ENCODE measurements at places on chromosomes 4 and X.

- no peak for DNase-seq
Measured at GRCh38 chr4:48067536-48067935, 51.0 kb downstream of the NIPAL1 start.

- no peak for DNase-seq
Measured at GRCh38 chr4:143189528-143189927, 4.8 kb downstream of the USP38 start.

GRCh38 chr4:17008834-17009345 is 110.4 kb upstream of the LDB2 start:
- DNase-seq, result no peak

DNA sequence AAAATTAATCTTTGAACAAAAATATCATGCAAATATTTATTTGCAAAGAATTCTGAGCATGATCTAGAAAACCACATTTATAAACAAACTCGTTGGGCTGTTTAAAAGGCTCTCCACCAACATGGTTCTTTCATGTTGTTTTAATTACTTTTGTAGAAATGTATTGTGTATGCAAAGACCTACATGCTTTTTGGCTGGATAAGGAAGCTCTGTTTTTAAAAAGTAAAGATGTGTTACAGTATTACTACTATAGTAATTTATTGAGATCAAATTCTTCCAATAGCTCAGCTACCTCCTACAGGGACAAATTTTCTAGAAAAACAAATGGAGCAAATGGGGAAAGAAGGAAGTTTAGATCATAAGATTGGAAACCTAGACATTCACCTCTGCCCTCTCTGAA is 177.5 kb upstream of the TTC29 start:
- no peak for DNase-seq

DNA sequence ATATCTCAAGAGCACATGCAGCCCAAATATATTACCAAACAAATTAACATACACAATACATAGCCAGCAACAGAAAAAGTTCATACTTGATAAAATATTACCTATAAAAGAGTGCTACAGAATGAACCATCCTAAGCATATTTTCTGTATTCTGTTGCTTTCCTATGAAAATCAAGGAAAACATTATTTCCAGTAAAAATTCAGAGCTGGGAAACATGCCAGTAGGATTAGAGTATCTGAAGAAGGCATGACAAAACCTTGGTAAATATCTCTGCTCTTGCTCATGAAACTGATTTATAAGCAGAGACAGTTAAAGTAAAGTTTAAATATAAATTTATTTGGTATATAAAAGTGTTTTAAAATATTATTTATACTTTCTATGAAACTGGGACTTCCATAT is 599.7 kb downstream of the ARAP2 start:
- no peak for DNase-seq

DNA sequence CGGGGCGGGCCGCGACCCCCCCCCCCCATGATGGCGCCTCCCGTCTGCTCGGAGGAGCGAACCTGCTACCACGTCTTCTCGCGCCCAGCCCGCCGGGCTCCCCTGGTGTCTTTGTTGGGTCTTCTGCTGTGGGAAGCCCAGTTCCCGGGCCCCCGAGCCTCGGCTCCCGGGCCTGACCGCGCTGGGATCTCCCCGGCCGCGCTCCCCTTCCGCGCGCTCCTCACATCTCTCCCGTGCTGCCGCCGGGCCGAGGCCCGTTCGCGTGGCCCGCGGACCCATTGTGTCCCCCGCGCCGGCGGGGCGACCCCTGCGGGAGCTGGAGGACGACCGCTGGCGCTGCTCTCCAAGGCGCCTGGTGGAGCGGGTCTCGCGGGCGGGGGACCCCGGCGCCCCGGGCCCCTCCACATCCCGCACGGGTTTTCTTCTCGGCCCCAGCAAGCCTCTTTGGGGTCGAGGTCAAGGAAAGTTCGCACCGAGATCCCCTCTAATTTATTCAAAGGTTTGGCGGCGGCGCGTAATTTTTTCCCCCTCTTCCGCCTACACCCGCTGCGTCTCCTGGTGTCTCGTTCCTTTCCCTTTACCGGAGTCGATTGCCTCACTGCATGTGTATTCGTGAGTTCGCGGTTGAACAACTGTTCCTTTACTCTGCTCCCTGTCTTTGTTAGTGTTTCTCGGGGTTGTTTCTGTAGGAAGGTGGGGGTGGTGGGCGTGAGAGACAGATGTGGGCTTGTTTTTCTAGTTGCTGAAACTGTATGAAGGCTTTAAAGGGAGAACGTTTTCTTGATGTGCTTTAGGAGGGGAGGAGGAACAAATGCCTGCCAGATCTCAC is 770 bp downstream of the SMAD1 start:
- peak; percentile 53 for DNase-seq

DNA sequence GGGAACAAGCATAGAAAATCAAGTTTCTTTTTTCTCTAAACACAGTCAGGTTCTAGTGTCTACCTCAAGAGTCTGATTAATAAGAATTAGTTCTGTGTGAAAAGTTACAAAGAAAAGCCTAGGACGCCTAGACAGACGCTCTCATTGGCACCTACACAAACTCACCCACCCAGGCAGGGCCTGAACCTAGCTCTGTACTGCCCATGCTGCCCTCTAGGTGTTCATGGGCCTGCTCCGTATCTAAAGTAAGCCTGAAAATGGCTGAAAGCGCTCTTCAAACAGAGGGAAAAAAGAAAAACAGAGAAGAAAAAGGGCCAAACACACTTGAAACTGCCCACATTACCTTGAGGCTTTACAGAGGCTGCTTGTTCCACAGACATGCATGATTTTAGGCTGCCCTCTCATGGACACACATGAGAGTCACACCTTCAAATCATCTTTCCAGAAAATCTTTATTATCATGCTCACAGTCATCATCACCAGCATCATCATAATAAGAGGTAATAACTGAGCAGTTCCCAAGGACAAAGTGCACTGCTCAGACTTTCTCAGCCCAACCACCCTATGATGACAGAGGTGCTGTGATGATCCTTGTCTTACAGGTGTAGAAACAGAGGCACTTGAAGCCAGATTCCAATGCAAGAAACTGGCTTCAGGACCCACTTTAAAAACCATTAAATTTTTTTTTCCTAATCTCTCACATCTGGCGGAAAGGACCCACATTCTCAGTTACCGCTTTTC is 49.6 kb downstream of the MAP7D2 start:
- DNase-seq, result no peak

DNA sequence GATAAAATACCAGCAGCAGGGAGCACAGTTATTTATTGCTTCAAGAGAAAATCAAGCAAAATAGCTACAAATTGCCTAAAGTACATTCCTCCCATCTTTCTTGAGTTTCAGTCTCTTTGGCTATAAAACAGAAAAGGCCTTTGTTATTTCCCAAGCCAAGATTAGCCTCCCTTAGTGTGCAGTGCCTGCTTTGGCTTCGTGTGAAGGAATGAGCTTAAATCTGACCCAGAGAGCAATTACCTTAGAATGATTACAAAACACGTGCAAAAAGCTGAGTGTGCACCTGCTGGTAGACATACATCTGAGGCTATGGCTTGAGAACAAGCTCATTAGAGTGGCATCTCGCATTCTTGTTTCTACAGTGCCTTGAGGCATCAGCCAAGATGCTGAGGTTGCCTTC is 250.8 kb downstream of the C4orf33 start:
- no peak for DNase-seq

- DNase-seq, result no peak
Measured at GRCh38 chr4:2847302-2847871, 3.7 kb downstream of the ADD1 start.

DNA sequence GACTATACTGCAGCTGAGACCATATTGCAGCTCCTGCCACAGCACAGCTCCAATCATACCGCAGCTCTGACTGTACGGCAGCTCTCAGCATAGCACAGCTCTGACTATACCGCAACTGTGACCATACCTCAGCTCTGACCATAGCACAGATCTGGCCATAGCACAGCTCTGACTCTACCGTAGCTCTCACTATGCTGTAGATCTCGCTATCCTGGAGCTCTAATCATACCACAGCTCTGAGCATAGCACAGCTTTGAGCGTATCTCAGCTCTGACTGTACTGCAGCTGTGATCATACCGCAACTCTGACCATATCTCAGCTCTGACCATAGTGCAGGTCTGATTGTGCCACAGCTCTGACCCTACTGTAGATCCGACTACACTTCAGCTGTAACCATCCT is 139.2 kb downstream of the ASMT start:
- no peak for DNase-seq

DNA sequence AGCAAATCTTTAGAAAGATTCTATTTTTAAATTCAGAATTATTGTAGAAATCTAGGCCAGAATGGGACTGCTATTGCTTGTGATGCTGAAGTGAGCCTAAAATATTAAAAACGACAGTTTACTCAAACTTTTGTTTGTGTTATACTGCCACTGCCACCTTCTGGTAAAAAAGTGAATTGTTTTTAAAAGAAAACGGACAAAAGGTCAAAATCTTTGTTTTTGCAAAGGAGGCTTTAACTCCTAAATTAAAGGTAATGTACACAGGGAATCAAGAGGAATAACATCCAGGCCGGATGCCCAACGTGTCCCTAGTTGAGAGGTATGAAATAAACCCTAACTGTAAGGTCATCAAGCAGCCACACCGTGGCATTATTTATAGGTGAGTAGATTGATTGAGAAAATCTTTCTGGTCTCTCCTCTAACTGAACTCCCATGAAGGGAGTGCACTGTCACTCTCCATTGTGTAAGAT is 338.3 kb upstream of the GALNT7 start:
- DNase-seq, result no peak

GRCh38 chr4:172791841-172792240 is 376.8 kb upstream of the GALNT7 start:
- no peak for DNase-seq

- no peak for DNase-seq
Measured at GRCh38 chr4:138291431-138291830, 49.3 kb upstream of the SLC7A11 start.

GRCh38 chr4:14247767-14248166 is 620.2 kb upstream of the BOD1L1 start:
- DNase-seq, result no peak

DNA sequence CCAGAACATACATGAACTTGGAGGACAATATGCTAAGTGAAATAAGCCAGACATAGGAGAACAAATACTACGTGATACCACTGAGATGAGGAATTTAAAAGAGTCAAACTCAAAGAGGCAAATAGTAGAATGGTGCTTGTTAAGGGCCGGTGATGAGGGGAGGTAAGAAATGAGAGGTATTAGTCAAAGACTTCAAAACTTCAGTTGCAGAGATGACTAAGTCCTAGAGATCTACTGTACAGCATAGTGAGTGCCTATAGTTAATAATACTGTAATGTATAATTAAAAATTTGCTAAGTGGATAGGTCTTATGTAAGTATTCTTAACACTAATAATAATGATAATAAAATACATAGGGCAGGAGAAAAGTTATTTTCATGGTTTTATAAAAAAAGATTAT is 126.9 kb upstream of the VEGFC start:
- DNase-seq, result no peak

- no peak for DNase-seq
Measured at GRCh38 chr4:174437324-174437723, 85.0 kb downstream of the HPGD start.

DNA sequence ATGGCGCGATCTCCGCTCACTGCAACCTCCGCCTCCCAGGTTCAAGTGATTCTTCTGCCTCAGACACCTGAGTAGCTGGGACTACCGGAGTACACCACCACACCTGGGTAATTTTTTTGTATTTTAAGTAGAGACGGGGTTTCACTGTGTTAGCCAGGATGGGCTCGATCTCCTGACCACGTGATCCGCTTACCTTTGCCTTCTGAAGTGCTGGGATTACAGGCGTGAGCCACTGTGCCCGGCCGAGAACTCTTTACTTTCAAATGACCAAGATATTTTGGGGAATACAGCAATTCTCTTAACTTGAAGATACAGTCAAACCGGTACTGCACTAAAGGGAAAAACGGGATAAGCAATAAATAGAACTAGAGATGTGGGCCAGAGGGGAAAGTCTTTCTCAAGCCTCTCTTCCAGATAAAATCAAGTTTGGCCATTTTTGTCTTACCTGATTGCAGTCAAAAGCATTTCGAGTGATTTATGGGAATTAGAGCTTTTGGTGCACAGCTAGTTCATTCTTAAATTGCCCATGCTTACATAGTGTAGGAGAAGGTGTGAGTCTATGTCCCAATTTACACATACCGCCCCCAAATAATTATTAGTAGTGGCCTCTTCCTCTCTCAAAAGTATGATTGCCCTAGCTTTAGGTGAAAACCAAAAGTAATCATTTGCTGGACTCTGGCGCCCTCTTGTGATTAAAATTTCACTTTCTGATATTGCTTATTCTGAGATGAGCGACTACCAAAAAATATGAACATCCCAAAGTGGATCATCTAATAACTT is 53.2 kb upstream of the ABCG2 start:
- peak; percentile 18 for DNase-seq

DNA sequence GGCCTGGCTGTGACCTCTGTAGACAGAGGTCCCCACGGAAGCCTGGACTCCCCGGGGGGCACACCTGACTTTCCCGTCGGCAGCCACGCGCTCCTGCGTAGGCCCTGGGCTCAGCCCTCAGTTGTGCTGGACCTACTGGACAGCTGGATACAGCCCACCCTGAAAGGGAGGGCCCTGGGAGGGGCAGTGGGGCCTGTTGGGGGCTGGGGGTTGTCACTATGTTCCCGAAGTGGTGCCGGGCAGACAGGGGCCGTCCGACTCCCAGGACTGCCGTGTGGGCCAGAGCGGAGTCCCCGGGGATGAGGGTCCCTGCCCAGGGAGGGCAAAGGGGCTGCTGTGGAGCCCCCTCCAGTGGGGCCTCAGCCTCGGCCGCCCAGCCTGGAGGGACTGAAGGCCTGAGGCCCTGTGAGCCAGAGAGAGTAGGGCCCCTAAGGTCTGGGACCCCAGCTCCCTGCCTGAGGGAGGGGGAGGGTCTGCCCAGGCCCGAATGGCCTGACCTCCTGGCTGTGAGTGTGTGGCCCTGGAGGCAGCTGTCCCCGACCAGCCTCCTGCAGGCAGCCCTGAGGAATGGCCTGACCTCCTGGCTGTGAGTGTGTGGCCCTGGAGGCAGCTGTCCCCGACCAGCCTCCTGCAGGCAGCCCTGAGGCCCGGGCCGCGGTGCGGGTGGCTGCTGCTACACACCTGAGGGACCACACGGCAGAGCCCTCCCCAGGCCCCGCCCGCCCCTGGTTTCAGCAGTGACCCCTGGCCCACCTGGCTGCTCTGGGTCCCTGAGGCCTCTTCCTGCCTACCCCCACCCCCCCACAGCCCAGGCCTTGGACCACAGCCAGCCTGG is 25.8 kb downstream of the FGFRL1 start:
- DNase-seq, result no peak

DNA sequence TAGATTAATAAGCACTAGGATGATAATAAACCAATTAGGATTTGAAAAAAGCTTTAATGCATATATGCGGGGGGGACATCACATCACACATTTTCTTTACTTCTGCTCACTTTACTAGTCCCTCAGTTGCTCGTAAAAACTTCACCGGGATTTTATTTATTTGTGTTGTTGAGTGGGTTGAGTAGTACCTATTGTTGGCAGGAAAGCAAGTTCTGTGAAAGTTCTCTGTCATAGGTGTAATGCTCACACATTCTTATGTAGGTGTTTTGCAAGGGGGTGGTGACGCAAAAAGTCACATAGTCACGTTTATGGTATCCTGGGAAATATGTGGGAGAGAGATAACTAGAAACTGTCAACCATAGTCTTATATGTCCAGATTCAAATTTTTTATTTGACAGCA is 65.3 kb downstream of the PDLIM5 start:
- DNase-seq, result no peak

Data from stimulated activated CD4-positive, alpha-beta T cell treated with anti-CD3 and anti-CD28 coated beads, Interleukin-1b, Interleukin-23, amount 100 ng/mL, for 1 hour (primary cell).